Activated T-helper 9 cell treated with anti-CD3 and anti-CD28 coated beads, Interleukin-2, amount 50 U/mL, for 16 hours (primary cell): ENCODE measurements at places on chromosomes 13 and 19.

DNA sequence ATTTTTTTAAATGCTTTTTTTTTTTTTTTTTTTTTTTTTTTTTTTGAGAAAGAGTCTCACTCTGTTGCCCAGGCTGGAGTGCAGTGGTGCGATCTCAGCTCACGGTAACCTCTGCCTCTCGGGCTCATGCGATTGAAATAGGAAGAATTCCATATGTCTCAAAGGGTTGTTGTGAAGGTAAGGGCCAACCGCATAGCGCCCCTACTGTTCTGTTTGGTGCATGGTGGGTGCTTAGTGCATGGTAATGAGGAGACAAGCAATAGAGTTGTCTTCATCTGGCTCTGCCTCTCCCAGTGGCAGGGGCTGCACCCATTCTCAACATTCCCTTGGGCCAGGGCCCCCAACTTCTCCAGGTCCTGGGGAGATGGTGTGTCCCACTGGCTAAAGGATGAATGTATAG, 68.7 kb downstream of the RASL11A start:
- no peak for DNase-seq

DNA sequence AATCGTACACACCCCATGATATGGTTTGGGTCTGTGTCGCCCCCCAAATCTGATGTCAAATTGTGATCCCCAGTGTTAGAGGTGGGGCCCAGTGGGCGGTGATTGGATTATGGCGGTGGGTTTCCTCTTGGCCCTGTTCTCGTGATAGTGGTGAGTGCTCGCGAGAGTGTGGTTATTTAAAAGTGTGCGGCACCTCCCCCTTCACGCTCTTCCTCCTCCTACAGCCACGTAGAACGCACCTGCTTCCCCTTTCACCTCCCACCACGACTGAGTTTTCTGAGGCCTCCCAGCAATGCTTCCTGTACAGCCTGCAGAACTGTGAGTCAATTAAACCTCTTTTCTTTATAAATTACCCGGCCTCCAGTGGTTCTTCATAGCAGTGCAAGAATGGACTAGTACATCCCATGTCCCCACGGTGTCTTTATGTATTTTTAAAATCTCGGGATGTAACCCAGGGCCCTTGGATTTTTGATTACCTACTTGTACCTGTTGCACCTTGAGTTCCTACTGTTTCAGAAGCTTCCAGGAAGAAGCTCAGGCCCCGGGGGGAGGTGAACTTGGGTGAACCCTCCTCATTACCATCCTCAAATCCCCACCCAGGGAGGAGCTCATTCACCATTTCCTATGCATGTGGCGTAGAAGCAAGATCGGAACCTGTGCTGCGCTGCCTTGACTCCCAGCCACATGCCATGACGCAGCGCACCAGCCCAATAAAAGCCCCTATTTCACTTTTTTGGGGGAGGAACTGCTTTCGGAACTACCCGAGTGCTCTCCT, 52.4 kb downstream of the TEX29 start:
- no peak for DNase-seq

- DNase-seq, result no peak
Observed at GRCh38 chr13:43749503-43749902, 37.3 kb downstream of the ENOX1 start.

- DNase-seq, result no peak
Observed at GRCh38 chr19:6087074-6087571, 23.2 kb downstream of the RFX2 start.

DNA sequence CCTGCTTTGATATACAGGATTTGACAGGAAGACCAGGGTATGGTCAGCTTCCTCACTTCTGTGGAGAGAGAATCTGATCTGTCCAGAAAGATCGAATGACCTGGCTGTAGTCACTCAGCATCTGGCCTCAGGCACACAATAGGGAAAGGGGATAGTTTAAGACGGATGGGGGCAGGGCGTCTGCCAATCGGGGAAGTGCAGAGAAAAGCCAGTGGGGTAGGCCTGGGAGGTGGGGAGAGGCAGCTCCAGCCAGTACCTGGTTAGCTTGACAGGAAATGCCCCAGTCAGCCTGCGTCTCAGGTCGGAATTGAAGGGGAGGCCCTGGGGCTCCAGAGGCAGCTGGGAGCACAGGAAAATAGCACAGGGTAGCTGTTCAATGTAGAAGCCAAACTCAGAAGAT, 12.4 kb downstream of the ZNF444 start:
- no peak for DNase-seq

GRCh38 chr13:73913751-73914518, 220.3 kb downstream of the KLF12 start:
- DNase-seq, result no peak

- no peak for DNase-seq
Observed at GRCh38 chr13:36804588-36804987, 14.4 kb upstream of the RFXAP start.

DNA sequence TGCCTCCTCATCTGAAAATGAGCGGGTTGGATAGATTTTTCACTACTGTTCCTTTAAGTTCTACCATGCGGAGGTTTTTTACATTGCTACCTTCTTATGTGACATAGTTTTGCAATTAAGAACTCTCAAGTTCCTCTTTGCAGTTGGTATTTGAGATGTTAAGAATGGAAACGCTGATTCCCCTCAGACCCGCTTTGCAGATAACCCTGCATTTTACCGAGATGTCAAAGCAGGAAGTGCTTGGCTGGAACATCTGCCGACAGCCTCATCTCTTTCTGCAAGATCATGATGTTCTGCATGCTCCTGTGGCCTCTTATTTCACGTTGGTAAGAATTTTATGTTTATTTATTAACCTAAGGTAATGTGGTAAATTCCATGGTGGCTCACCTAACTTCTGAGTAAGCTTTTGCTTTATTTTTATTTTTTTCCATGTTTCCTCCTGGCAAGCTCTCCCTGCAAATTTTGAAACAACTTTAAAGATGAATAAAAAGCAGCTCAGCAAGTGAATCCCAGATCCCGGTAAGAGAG, 22.5 kb downstream of the PABPC3 start:
- no peak for DNase-seq

DNA sequence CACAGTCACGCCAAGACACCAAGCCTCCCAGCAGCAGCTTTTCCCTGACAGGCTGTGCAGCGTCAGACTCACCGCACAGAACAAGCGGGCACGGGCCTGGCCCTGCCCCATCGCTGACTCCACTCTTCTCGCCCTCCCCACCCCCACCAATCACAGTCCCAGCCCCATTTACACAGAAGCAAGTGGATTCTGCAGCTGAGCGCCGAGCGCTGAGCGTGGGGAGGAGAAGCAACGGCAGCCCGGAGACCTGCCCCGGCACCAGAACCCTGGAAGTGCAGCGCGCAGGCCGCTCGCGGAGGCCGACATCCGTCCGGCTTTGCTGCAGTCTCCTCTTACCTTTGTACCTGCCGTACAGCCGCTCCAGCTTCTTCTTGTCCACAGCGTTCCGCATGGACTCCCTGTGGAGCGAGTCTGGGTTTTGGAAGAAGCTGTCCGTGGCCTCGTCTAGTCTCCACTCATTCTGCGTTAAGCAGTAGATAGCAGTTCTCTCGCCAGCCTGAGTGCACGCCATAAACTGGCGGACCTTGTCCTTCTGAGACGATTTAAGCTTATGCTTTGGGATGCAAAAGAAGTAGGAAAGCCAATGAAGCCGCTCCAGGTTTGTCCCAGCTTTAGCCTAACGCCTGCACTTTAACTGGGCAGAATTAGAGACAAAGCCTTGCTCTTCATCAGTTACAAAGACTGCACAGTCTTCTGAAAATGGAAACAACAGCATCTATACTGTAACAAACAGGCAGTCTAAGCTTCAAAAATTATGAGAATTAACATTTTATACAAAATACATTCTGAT, 6.8 kb downstream of the DCUN1D2 start:
- no peak for DNase-seq

DNA sequence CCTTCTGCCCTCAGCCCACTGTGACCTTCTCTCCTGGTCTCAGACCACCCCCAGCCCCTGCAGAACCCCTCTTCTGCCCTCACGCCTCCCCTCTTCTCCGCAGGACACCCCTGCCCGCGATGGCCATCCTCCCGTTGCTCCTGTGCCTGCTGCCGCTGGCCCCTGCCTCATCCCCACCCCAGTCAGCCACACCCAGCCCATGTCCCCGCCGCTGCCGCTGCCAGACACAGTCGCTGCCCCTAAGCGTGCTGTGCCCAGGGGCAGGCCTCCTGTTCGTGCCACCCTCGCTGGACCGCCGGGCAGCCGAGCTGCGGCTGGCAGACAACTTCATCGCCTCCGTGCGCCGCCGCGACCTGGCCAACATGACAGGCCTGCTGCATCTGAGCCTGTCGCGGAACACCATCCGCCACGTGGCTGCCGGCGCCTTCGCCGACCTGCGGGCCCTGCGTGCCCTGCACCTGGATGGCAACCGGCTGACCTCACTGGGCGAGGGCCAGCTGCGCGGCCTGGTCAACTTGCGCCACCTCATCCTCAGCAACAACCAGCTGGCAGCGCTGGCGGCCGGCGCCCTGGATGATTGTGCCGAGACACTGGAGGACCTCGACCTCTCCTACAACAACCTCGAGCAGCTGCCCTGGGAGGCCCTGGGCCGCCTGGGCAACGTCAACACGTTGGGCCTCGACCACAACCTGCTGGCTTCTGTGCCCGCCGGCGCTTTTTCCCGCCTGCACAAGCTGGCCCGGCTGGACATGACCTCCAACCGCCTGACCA, 3.3 kb downstream of the LRFN3 start:
- no peak for DNase-seq

GRCh38 chr19:3094601-3095440, 659 bp downstream of the GNA11 start:
- DNase-seq, result no peak

- no peak for DNase-seq
Observed at GRCh38 chr19:32543115-32543900, 37.7 kb upstream of the PDCD5 start.

DNA sequence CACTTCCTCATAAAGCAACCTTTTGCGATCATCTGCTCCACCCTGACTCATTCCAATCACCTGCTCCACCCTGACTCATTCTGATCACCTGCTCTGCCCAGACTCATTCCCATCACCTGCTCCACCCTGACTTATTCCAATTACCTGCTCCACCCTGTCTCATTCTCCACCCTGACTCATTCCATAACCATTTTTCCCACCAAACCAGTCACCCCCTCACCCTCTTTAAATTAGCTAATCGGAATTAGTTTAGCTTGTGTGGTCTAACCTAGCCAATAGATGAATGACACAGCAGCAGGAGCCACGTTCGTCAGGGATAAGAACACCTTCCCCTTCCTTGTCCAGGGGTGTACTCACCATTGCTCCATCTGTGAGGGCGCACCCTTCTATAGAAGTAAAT, 134.0 kb downstream of the COG6 start:
- no peak for DNase-seq

DNA sequence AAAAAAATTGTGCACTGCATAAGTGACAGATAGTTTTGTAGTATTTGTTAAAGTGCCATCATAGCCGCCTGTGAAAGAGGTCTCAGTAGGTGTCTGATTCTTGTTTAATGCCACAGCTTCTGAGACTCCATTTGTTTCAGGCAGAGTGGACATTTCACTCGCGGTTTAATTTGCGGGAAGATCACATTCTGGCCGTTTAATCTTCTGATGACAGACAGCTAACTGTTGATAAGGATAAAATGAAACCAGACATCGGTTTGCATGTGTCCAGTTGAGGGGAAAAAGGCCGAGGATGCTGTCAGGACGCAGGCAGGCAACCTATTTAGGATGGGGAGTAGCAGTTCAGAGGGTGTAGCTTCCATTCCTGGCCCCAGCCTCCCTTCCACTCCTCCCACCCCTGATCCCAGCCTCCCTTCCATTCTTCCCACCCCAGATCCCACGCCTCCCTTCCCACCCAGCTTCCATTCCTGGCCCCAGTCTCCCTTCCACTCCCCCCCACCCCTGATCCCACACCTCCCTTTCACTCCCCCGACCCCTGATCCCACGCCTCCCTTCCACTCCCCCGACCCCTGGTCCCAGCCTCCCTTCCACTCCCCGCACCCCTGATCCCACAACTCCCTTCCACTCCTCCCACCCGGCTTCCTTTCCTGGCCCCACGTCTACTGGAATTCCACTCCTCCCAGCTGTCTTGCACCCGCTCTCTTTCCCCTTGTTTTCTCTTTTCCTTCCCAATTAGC, 23.8 kb downstream of the ATP11A start:
- no peak for DNase-seq

- DNase-seq, result no peak
Observed at GRCh38 chr19:46624958-46625661, at the start of gene PTGIR. TSS of gene PTGIR (minus strand) at chr19:46625089. CDS start at chr19:46624225, 864 bp downstream.

DNA sequence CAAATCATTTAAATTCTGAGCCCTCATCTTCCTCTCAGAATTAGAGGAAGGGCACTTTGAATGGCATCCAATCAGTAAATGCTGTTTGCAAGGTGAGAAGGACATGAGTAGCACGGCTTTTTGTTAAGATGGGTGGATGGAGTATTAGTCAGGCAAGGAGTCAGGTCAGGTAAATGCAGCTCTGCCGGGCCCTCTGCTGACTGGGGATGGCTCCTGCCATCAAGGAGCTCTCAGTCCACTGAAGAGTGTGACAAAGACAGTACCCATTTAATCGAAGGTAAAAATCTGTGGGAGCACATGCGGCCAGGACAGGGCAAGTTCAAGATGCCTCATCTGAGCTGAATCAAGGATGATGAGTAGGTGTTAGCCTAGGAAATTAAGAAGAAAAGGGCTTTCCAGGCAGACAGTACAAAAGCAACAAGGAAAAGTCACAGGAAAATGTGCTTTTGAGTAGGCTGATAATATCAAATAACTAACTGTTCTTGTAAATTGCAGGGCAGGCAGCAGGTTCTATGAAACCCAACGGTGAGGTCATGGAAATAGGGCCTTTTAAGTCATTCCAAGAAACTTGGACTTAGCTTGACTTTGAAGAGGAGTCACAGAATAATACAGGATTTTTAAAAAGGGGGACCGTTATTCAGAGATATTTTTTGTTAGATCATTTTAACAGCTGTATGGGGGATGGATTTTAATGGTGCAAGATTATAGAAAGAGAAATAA, 670.5 kb upstream of the ARGLU1 start:
- no peak for DNase-seq

DNA sequence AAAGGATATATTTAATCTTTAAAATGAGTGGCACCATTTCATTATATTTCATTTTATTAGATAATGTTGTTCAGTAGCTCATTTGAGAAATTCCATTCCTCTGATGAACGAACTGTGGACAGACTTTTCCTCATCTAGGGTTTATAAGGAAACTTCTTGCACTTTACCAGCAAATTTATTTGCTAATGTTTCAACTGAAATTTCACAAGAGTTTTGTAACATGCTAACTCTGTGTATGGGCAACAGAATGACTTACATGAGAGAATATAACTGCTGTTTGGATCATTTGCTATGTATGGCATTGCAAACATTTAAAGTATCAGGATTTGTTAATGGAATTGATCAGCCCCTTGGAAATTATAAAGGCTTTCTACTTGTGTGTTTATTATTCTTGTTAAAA, 3.7 kb upstream of the IRS2 start:
- no peak for DNase-seq

DNA sequence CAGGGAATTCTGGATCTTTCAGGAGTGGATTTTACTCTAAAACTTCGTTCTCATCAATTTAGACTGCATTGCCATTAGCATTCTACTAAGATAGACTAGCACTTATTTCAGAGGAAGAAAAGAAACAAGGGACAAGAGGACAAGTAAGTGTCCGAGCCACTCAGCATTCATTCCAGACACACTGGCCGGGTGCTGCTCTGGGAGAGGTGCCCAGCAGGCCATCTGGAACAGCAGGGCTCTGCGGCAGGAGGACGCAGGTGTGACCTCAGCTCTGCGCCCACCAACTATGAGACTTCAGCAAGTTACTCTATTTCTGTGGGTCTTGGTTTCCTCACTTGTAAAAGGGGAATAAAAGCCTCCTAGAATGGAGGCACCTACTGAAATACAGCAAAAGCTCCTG, 4.2 kb downstream of the EPS15L1 start:
- DNase-seq, result no peak

- no peak for DNase-seq
Observed at GRCh38 chr13:27398360-27398759, 26.1 kb upstream of the GTF3A start.

GRCh38 chr19:21398851-21399250, 1.9 kb downstream of the ZNF493 start:
- DNase-seq, result no peak
